Inflammatory macrophage treated with lipopolysaccharide for 4 hours (primary cell): ENCODE measurements at places on chromosomes 16 and 17.

DNA sequence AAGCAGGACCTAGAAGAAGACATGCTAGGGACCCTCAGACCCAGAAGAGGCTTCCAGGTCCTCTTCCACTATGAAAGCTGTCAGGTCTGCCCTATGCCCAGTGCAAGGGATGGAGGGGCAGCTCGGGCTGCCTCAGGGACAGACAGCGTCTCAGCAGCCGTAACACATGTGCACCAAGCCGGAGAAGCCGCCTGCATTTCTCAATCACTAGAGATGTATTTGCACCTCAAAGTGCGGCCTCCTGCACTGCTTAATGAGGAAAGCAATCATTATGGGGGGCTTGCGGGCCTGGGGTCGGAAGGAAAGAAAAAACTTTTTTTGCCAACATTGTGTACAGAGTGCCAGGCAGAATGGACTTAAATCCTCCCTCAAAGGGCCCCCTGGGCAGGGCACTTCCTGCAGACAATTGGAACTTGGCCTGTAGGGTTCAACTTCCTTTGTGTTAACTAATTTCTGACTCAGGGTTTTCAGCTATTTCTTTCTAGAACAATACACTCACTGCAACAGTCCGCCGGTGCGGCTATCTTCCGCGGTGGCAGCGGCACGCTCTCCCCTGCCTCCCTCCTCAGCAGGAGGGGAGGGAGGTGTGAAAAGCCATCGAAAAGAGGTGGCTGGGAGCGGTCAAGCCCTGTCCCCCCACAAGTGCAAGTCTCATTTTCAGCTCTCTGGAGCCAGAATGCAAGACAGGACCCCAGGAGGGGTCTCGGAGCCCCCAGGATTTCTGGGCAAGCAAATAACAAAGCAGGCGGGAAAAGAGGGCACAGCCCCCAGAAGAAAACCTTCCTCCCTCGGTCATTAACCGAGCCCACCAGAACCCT lies 101.2 kb downstream of the ZNF423 start:
- peak; percentile 25 for DNase-seq

GRCh38 chr17:75430159-75430974 lies 24.9 kb upstream of the GRB2 start:
- DNase-seq = no peak

GRCh38 chr17:6938637-6939036 lies 57.2 kb upstream of the ALOX12 start:
- no peak for DNase-seq

- no peak for DNase-seq
These were observed 256.9 kb upstream of the PMFBP1 start for GRCh38 chr16:72428681-72429376.

DNA sequence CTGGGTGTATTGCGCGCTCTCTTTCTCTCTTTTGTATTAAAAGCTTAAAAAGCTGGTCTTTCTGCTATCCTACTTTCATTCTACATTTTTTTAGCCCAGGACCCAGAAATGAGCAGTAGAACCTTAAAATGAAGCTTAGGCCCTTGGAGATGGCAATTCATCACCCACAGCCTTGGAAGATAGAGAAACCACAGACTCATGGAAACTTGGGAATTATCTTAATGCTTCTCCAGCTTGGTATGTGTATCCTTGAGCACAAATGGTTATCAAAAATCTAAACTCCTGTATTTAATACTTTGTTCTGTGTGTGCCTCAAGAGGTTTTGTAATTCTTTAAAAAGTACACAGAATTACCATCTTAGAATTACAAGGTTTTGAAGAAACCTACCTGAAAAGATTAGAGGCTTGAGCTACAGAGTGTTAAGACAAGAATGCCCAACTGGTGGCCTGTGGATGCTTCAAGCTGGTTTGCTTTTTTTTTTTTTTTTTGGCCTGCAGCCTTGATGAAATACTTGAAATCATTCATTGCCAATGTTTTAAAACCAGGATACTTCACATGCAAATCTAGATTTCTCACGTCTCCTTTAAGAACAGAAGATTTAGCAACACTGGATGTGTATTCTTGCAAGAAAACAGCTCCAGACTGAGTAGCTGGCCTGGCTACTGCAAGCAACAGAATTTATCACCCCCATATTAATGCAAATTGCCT lies 105.0 kb downstream of the XYLT1 start:
- no peak for DNase-seq

GRCh38 chr17:72075995-72076677 lies 44.7 kb upstream of the SOX9 start:
- no peak for DNase-seq

DNA sequence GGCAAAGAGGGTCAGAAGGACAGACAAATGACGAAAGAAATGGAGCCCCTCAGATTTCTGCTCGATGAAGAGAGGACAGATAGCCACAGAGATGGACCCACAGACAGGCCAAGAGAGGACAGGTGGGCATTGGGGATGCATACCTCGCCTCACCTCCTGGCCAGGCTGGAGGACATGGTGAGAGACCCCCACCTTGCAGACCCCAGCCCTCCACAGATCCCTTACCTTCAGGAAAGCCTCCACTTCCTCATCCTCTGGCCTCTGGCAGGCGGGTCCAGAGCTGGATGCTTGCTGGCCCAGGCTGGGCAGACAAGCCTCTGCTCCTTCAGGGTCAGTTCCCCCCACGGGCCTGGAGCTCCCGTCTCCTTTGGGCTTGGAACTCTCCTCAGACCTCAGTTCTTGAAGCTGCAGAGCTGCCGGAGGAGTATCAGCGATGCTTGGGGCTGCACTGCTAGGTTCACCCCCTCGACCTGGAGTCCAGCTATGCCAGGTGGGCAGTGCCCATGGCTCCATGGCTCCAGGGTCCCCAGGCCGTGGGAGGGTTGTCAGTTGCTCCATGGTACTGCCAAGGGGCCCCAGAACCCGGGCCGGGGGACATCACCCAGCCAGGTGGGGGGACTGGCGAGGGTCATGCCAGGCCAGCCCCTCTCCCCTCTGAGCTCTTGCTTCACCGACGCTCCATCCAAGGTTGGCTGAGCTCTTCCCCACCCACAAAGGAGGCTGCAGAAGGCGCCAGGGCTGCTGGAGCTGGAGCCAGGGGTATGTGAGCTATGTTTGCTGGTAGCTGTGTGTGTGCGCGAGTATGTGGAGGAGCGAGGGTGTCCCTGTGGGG lies 1.0 kb downstream of the TSPOAP1 start:
- no peak for DNase-seq

DNA sequence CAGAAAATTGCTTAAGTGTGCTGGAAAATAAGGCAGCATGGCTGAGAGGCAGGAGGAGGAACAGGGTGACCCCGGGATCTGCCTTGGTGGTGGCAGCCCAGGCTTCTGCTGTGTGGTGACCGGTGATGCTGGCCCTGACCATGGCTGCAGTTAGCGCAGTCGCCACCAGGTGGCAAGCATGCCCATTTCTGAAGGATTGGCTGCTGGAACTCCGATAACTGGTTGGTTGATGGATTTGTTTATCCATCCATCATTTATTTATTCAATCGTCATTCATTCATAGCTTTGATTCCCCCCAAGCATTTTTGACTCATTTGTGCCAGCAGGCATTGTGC lies 29.1 kb upstream of the ITGA3 start:
- DNase-seq = peak; percentile 68

DNA sequence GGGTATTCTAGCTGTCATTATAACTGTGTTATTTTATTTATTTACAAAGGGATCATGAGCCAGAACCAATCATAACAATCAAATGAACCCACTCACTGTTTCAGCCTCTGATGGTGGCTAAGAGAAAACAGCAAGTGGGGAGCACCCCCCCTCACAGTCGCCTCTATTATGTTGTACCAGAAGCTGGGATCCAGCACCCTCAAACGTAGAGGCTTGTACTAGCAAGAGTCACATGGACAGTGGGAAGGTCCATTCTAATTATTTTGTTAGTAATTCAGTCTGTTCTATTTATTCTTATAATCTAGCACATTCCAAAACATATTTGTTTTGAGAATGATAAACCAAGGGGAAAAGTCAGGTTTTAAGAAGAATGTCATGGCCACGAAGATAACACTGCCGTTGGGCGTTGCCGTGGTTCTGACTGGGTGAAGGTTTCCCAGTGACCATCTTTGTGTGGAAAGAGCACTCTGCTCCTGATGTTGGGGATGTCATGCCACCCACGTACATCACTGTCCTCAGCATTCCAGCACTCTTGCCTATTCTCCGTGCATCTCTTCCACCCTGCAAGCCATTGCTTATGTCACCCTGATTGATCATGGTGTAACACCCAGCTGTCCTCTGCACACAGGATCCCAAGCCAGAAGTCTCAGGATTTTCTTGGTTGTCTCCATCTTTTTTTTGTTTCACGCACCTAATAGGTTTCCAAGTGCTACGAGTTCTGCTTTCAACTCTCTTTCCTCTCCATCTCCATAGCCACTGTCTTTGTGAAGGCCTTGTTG lies 205.8 kb downstream of the PRKCA start:
- DNase-seq = no peak

GRCh38 chr17:49288388-49288787 lies 57.8 kb upstream of the PHOSPHO1 start:
- no peak for DNase-seq

DNA sequence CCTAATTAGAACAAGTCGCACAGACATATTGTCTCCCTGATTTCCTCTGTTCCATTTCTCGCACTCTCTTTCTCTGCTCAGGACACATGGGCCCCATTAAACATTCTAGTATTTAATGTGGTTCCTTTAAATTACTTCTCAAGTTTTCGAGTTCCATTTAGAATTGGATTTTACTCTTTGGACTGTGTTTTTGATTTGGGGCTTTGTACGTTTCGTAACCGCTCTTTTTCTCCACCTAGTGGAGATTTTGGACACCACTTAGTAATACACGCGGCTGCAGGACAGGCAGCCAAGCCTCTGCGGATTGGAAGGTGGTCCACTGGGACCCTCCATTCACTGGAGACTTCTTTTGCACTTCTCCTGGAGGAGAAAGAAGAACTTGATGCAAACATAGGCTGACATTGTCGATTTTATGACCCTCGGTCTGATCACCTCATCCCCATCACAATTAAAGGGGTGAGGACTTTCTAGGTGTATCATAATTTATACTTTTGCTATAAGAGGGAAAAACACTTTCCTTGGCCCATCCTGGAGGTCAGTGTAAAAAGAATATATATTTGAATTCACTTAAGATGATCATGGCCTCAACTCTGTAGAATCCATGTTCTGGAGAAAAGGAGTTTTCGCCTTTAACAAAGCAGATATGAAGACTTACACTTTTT lies 85.7 kb downstream of the NOG start:
- DNase-seq = peak; percentile 19

DNA sequence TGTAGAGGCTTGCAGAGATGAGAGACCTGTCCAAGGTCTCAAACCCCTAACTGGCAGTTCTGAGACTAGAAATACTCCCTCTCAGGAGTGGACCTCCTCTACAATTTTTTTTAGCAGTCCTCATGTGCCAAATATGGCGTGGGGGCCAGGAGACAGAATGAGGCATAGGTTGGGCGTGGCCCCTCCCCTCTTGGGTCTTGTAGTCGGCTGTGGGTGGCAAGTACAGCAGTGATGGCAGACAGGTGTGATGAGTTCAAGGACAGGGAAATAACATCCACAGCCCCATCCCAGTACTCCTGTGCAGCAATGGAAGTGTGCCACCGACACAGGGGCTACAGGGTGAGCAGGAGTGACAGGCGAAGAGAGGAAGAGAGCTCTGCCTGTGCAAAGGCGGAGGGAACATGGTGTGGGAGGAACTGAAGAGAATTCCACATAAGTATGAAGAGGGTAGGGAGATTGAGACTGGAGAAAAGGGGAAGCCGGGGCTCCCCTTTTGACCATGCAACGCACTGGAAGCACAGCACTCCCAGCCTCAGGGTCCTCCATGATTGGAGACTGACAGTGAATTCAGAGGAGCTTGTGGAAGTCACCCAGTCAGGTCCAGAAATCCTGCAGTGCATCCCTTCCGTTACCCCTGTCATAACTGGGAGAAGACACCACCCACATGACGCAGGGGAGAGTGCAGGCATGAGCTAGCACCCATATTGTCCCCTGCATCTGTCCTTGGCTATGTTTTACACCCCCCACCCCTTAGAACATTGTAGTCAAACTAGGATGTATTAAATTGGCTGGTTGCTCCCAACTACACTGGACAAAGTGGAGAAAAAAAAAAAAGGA lies 14.8 kb upstream of the CETP start:
- peak; percentile 13 for DNase-seq

DNA sequence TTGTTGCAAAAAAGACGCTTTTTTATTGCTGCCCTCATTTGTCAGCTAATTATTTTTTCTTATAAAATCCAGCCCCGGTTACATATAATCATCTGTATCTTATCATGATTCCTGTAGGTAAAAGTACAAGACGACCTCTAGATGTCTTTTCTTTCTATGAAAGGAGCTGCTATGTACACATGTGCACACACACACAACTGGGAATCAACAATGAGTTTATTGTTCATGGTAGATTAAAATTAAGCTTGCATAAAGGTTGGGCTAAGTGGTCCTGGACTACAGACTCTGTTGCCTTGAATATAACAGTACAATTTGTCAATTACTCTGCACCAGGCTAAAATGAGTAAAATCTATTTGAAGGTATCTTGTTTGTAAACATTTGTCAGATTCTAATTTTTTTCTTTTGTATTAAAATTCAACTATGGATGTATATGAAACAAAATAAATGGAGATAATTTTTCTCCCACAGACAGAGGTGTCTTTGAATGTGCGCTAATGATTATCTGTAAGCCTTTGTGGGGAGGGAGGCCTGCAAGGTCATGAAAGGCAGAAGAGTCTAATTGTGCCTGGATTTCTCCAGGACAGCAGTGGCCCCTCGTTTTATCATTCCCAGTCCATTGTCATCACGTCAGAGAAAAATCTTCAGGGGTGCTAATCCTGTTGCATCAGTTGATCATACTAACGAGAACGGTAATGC lies 13.4 kb downstream of the C17orf58 start:
- DNase-seq = no peak

GRCh38 chr16:22183901-22184614 lies 21.8 kb downstream of the SDR42E2 start:
- no peak for DNase-seq

- no peak for DNase-seq
These were observed 135.8 kb downstream of the FOXL1 start for GRCh38 chr16:86714166-86714565.

DNA sequence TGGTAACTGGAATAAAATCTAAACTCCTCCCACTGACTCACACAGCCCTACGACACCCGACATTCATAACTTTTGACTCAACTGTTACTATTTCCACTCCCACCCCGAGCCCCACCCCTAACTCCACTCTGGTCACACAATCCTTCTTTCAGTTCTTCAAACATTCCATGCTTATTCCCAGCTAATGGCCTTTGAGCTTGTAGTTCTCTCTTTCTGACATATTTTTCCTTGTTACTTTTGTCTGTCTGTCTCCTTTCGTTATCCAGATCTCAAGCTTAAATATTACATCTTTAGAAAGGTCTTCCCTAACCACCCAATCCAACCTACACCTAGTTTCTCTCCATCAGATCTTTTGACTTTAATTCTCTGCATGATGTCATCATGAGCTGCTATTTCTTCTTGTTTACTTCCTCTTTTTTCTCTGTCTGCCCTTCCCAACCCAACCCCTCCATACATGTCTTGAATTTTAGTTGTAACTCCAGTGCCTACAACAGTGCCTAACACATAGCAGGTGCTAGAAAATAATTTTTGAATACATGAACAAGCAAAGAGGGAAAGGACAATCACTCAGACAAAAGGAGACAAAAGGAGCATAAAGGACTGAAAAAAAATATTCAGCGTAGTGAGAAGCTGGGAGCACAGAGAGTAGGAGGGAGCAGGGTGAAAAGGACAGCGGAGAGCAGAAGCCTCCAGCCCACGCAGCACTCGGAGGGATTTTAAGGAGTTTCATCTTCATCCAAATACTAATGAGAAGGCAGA lies 65.2 kb upstream of the SMIM36 start:
- DNase-seq = peak; percentile 85

- no peak for DNase-seq
These were observed 5.0 kb upstream of the STH start for GRCh38 chr17:45993962-45994627.

- DNase-seq = no peak
These were observed 28.3 kb downstream of the ETV4 start for GRCh38 chr17:43517615-43518386.

- DNase-seq = no peak
These were observed 397 bp downstream of the CDC42EP4 start for GRCh38 chr17:73311428-73311780.
